ENCODE measurements at places on chromosomes 16 and 17. TPM values are rescaled to one million over a fixed set of nuclear protein-coding genes. Genes with fewer than 3 reads are reported as not detected.

GRCh38 chr17:45758544-45758943, 25.6 kb upstream of the CRHR1 start:
- DNase-seq = no peak

GRCh38 chr16:67865318-67865717, 7.5 kb upstream of the EDC4 start:
- DNase-seq = no peak

- no peak for DNase-seq
Measured at GRCh38 chr17:55996826-55997225, 156.4 kb upstream of the ANKFN1 start.

Gene EIF3CL
- total RNA-seq = 113 TPM

Gene MAPT
- 11.1 TPM for total RNA-seq

Gene SDR42E2
- total RNA-seq = not detected

DNA sequence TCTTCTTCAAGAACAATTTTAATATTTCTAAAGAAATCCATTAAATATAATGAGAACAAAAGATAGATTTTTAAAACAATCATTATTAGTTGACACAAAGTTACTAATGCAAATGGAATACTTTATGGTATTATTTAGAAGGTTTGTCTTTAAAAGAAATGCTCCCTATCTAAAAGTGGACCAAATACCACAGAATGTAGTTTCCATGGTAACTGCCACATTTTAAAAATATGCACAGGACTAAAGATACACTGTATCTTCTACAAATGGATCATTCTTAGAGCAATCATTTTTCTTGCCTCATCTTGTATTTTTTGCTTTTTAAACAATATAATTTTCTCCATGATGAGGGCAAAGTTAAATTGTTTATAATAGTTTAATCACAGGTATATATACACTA, 296.0 kb downstream of the CEP112 start:
- no peak for DNase-seq

Gene GAS2L2
- 0.45 TPM for total RNA-seq

DNA sequence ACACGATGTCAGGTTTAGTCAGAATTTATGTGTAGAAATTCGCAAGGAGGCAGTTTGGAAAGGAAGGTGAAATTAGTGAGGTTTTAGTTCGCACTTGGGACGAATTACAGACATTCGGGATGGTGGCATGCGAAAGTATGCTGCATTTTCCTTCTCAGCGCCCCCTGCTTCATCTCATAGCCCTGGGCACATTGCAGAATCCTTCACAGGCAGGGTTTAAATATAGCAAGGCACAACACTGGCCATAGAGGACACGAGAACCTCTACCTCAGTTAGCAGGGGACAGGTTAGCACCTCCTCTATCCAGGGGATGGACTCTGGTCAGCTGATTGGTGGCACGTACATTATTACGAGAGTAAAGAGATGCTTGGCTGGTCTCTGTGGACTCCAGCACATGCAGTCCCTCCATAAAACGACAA, 47.5 kb downstream of the MAP2K6 start:
- no peak for DNase-seq

Gene GLOD4
- total RNA-seq = 58.1 TPM

DNA sequence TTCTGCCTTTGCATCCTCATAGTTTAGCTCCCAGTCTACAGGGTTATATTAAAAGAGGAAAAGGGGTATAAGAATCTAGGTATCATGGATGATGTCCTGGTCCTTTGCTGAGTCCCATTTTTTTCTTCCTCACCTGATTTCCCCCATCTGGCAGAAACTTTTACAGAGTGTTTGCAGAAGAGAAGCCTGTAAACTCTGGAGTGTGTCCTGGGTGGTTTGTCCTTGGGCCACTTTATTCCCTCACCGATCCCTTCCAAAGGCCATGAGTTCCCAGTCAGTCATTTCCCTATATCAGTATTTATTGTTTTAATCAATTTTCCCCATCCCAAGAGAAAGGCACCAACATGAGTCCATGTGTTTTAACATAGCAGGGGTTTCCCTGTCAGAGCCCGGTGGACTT, 638.2 kb downstream of the WWOX start:
- DNase-seq = no peak

GRCh38 chr16:85436207-85436606, 176.9 kb upstream of the GSE1 start:
- no peak for DNase-seq

DNA sequence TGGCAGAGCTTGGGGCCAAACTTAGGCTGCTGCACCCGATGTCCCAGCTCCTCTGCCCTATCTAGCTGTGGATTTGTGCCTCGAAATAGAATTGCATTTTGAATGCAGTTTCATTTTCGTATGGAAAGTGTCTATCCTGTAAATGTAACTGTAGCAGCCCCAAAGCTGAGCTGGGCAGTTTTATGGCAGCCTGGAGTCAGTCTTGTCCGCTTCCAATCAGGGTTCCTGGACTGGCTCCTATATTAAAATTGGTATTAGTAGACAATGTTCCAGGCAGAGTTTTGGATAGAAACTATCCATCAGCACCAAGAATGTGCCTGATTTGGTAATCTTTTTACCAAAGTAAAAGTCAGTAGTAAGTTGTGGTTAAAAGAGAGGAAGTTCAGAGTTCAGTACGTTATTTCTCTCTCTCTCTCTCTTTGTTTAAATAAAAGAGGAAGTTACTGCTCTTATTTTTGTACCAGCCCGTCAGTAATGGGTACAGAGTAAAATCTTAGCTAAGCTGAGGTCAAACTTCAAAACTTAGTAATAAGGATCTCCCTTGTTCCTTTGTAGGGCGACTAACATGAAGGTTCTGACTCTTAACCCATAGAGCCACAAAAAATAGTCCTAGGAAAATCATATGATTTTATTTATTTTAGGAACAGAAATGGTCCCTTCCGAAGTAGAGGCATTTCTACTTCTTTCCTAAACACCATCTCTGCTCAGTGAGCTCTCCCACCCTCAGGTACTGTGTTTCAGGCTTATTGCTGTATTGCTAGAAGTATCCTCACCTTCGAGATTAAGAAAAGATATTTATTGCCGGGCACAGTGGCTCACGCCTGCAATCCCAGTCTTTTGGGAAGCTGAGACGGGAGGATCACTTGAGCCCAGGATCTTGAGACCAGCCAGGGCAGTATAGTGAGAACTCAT, 28.0 kb downstream of the PRKCB start:
- DNase-seq = no peak

Gene ITGAD
- total RNA-seq = not detected

GRCh38 chr16:84396537-84397008, 28.2 kb downstream of the ATP2C2 start:
- no peak for DNase-seq

DNA sequence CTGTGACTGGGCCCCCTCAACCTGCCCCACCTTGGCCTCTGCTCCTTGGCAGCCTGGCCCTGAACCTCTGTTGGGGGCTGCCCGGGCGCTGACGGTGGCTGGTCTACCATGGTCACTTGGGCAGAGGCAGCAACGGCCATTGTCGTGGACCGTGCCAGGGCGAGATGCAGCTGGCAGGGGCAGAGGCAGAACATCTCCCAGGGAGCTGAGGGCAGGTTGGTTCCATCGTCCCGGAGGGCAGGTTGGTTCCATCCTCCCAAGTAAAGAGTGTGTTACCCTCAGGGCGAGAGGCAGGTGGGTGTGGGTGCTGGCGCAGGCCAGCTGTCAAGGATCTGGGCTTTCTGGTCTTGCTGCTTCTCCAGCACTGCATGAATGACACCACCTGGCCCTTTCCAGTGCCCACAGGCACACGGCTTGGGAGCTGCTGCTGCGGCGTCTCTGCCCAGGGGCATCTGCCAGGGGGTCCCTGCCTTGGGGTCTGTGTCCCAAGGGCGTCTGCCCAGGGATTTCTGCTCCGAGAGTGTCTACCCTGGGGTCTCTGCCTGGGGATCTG, 12.0 kb downstream of the ACSF3 start:
- no peak for DNase-seq

Gene SLC13A5
- total RNA-seq = not detected

Gene SLC5A11
- total RNA-seq = not detected

GRCh38 chr17:63249256-63250004, 196.7 kb downstream of the CYB561 start:
- no peak for DNase-seq

DNA sequence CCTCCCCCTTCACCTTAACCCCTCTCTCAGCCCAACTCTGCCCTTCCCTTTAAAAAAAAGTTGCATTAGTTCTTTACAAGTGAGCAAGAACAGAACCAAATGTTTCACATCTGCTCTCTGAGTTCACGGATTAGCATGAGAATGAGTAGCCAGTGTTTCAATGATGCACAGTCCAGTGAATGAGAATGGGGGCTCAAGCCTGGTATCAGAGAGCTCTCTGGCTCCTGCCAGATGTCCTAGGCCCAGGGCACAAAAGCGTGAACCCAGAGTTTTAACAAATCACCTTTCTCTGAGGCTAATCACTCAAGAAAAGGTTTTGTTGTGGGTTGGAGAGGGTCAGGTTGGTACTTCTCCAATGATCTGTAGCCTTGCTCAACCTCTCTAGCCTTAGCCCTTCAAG, 41.5 kb upstream of the HS3ST3A1 start:
- DNase-seq = no peak

DNA sequence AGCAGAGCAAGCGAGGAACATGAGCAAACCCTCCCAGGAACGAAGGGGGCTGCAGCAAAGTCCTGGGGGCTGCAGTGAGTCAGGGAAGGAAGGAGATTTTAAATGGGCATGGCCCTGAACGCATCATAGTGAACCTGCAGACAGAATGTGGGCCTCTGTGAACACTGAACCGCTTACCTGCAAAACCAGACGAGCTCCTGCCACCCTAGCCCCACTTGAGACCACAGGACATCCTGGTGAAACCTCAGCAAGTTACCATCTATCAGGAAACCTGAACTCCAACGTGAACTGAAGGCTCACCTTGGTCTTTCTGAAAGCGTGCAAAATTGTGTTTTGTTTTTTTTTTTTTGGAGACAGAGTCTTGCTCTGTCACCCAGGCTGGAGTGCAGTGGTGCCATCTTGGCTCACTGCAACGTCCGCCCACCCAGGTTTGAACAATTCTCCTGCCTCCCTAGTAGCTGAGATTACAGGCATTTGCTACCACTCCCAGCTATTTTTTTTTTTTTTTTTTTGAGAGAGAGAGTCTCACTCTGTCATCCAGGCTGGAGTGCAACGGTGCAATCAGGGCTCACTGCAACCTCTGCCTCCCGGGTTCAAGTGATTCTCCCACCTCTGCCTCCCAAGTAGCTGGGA, 30.8 kb downstream of the FANCA start:
- no peak for DNase-seq

DNA sequence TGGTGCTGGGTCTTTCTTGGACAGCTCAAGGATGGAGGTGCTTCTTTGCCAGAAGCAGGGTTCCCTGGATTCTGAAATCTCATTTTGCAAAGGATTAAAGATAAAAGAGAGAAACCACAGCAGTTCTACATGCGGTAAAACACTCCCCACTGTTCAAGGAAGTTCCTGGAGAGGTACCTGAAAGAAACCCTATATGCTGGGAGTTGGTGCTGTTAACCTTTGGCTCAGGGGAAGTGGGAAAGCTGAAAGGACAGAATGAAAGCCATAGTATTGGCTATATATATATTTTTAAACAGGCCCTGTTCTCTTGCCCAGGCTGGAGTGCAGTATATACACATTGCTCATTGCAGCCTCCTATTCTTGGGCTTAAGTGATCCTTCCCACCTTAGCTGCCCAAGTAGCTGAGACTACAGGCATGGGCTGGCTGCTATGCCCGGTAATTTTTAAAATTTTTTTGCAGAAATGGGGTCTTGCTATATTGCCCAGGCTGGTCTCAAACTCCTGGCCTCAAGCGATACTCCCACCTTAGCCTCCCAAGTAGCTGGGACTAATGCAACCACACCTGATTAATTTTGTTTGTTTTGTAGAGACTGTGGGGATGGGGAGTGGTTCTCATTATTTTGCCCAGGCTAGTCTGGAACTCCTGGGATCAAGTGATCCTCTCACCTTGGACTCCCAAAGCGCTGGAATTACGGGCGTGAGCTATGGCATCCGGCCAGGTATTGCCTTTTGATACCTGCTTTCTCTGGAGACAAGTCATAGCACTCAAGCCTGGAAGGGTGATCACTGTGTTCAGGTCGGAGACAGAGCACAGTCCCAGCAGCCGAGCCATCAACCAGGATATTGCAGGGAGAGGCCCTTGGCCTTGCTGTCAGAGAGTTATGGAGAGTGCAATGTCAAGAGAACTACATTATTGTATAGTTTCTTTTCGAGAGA, 55.2 kb downstream of the MSI2 start:
- DNase-seq = no peak

Gene NRN1L
- total RNA-seq = 0.99 TPM

- DNase-seq = no peak
Measured at GRCh38 chr17:303168-303567, 49.4 kb downstream of the RPH3AL start.

DNA sequence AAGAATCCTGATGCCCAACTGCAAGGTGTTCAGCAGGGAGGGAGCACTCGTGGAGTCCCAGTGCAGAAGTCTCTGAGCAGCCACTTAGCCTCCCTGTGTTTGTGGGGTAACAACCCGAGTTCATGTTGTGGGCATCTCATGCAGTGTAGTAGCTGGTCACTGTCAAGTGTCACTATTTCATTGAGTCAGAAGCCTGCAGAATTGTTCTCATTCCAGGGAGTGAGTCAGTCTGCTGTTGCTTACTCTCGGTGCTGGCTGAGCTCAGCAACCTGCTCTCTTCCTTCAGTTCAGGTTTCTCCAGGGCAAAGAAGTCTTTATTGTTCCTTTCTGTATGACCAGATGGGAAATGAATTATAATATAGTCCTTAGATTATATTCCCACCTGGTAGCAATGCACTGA, 24.1 kb downstream of the HMOX2 start:
- DNase-seq = no peak

GRCh38 chr17:32335687-32336086, 6.3 kb downstream of the C17orf75 start:
- no peak for DNase-seq

Gene ALOX15B
- total RNA-seq = 1.4 TPM

DNA sequence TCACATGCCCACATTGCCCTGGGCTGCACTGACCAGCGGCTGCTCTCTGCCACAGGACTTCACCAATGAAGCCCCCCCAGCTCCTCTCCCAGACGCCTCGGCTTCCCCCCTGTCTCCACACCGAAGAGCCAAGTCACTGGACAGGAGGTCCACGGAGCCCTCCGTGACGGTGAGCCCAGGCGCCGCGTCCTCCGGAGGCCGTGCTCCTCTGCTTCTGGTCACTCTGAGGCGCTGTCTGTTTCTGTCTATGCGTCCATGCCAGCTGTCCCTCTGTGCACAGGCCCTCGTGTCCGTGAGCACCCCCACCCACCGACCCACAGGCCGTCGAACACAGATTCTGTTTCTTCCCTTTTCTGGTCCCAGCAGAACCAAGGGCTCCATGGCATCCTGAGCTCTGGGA, 62.6 kb downstream of the PLD6 start:
- DNase-seq = no peak

- DNase-seq = no peak
Measured at GRCh38 chr17:48295362-48296288, 134.4 kb downstream of the SKAP1 start.

Gene TBC1D3G
- not detected for total RNA-seq

GRCh38 chr16:63776034-63776433, 1345.8 kb downstream of the CDH11 start:
- no peak for DNase-seq

DNA sequence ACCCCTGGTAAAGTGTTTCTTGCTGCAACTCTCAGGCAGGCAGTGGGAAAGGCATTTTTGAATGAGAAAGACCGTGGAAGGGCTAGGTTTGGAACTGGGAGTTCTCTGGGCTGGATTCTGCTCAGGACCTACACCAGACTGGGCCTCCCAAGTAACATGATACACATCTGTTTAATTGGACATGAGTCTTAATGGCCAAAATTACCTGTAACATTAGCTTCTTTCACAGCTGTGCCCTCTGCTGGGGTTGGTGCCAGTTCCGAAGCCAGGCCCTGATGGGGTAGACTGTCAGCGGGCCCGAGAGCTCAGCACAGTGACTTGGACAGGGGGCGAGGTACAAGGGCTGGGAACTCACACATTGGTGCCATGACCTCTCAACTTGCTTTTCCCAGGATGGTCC, 118.9 kb upstream of the IRX3 start:
- DNase-seq = no peak
